ENCODE measurements at places on chromosomes 3 and 15.
A peak's percentile ranks its signal among the peaks of the same experiment; 100 is the strongest.

GRCh38 chr15:64213646-64214045, 50.8 kb upstream of the PPIB start:
- no peak for DNase-seq

- DNase-seq = no peak
These were observed 675.6 kb downstream of the GRM7 start for GRCh38 chr3:7536510-7536909.

DNA sequence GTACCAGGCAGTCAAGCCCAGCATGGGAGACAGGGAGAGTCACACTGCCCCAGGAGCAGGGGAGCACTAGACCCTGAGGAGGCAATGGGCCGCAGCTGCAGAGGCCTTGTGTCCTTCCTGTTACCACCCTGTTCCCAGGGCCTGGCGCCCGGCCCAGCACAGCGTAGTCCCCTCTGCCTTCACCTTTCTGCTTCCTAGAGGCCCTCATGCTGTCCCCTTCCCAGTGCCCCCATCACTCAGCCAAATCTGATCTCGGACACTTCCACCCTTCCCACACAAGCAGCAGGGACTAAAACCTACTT, 6.9 kb upstream of the TBC1D2B start:
- no peak for DNase-seq

GRCh38 chr15:83012636-83013035, 1.2 kb upstream of the C15orf40 start:
- DNase-seq = no peak

DNA sequence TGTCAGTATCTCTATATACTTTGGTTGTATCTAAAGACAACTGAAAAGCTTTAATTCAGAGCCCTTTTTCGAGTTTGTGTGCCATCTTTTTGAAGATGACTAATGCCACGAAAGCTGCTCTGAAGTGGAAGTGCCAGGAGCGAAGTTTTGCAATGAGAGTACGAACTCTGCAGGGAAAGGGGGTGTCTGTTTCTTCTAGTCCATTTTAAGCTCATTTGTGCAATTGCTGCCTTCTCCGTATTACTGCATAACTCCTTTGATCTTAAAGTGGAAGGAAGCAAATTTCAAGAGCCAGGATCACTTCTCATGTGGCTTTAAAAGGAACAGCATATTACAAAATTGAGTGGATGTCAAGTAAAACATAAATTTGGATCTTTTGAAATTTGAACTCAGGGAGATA, 245.3 kb downstream of the FEZF2 start:
- DNase-seq = no peak

DNA sequence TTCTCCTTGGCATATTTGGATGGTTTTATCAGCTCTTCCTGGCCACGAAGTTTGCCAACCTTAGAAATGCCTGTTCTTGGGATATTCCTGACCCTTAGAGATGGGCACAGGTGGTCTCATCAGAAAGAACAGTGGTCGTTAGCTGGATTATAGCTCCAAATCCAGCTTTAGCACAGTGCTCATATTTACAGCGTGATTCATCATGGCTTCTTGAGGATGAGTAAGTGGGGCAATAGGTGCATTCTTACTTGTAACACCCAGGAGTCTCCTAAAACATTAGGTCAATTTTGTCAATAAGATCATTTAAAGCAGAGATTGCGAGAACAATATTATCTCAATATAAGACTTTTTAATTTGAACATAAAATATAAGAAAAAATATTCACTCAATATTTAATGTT, 191.9 kb downstream of the GABRB3 start:
- no peak for DNase-seq

GRCh38 chr3:197542741-197543454, 12.9 kb downstream of the BDH1 start:
- DNase-seq = no peak

- DNase-seq = no peak
These were observed 18.5 kb upstream of the EID1 start for GRCh38 chr15:48859426-48859825.

- DNase-seq = no peak
These were observed 154.3 kb downstream of the PLCL2 start for GRCh38 chr3:17038900-17039553.

DNA sequence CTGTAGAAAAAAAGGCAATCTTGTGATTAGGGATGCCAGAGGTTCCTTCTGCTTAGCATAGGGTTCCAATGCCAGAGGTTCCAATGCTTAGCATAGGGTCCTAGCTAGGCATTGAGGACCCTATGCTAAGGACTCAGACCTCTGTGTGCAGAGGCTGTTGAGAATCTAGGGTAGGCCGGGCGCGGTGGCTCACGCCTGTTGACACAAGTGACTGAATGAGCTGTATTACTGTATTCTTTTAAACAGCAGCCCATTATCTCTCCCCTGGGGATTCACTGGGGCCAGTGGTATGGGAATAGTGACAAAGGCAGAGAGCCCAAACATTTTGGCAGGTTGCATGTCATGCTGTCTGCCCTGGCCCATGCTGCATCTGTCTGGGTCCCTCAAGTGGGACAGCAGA, 16.2 kb downstream of the PAK6 start:
- DNase-seq = no peak

DNA sequence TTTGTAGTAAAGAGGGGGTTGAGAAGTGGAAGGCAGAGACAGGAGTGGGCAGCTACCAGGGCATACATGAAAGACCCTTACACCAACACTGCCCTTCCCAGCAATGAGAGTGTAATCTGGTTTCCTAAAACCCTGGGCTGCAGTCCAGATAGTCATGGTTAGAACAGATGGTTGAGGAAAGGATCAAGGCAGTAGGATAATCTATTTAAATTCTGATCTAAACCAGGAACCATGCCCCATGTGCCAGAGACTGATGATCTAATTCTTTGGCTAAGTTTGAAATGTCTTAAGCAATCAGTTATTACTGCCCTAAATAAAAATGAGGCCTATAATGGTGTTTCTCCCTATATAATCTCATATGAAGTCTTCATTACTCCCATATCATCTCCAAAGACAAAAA, 59.6 kb downstream of the PRTG start:
- DNase-seq = no peak

DNA sequence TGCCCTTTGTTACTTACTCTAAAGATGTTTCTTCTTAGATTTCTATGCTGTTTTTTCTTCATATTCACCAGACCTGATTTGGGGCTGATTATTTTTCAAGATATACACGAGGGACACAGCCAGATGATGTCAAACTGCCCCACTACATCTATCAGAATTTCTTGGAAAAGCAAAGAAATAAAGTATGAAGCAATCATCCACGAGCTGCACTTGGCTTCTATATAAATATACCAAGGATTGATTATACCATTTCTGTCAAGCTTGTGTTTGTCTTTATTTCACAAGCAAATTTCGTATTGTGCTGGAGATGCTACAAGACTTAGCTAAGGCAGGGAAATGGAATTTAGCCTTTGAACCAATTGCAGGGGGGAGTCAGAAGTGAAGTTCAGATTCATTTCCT, 715.1 kb upstream of the NR2F2 start:
- DNase-seq = no peak

DNA sequence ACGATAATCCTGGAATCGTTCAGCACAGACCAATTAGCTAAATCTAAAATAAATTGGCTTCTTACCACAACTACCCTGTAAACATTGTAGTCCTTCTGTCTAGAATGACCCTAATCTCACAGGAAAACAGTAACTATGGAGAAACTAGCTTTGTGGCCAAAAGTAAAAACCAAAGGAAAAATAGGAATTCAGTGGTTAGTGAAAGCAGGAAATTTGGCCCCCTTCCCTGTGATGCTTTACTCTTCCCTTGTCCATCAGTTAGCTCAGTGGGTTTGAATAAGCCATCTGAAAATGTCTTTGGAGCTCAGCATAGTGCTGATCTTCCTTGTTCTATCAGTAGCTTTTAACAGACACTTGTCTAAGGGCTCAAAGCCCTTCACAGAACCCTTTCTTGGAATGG, 1.6 kb downstream of the NMD3 start:
- peak; percentile 10 for DNase-seq

DNA sequence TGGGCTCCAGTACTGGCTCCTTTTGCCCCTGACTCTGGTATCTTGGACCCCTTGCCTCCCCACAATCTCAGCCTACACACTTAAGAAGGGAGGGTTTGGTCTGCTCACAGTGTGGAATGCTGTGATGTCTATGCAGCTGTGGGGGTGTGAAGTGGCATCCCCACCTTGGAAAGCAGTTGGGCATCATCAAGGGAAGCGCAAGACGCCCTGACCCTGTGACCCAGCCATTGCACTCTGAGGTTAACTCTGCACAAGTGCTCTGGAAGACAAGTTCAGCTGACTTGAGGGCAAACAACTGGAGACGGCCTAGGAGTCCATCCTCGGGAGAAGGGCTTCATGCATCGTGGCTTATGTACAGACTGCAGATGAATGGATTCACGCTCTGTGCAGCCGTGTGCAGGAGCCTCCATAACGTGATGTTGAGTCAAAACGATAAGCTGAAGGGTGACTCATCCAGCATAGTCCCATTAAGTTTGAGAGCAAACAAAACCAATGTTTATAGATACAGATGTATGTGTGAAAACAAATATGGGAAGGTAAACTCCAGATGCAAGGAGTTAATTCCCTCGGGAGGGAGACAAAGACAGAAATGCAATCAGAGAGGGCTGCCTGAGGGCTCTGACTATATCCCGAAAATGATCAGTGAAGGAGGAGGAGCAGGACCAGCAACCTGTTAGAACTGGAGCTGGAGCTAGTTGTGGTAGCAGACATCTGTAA, 86.8 kb downstream of the LSM3 start:
- DNase-seq = no peak

DNA sequence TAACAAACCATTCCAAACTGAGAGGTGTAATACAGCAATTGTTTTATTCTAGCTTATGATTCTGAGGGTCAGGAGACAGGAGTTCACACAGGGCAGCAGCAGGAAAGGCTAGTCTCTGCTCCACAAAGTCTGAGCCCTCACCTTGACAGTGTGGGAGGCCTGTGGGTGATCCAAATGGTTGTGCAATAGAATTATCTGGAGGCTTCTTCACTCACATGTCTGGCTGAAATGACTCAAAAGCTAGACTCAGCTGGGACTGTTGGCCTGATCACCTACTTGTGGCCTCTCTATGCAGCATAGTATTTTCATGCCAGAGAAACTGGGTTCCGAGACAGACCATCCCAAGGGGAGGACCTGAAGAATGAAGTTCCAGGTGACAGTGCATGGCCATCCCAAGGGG, 233.9 kb upstream of the UBE2E2 start:
- no peak for DNase-seq

GRCh38 chr15:80878242-80878866, 99.2 kb downstream of the CEMIP start:
- no peak for DNase-seq

- no peak for DNase-seq
These were observed 1105.9 kb downstream of the NAALADL2 start for GRCh38 chr3:175965036-175965435.

GRCh38 chr3:170023165-170023564, 14.6 kb upstream of the GPR160 start:
- DNase-seq = no peak

DNA sequence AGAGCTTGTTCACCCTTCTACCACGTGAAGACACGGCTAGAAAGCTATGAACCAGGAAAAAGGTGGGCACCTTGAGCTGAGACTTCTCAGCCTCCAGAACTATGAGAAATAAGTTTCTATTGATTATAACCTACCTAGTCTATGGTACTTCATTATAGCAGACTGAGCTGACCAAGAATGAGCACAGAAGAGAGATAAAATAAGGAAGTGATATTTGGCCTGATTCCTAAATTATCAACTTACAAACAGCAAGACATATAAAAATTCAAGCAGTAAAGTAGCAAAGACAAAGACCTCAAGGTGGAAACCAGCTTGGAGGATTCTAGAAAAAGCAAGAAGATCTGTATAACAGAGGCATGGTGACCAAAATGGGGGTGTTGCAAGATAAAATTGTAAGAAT, 63.9 kb upstream of the OSTN start:
- no peak for DNase-seq

- DNase-seq = no peak
These were observed 427.0 kb upstream of the RBMS3 start for GRCh38 chr3:28853830-28854229.

DNA sequence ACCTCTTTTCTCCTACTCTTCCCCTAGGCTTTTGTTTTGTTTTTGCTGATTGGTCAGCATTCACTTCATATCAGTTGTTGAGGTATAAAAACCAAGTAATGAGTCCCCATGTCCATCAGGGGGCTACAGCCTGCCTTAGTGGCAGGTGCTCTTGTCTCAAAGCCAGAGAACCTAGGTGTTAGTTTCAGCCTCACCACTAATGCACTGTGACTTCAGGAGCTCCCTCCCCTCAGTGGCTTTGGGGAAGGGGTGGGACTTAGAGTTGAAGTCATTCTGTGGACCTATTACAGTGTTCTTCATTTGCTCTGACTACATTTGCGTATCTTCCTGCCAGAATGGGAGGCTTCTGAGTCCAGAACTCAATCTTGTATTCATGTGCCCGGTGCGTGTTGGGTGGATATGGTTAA, 41.6 kb downstream of the NR2C2 start:
- DNase-seq = no peak

DNA sequence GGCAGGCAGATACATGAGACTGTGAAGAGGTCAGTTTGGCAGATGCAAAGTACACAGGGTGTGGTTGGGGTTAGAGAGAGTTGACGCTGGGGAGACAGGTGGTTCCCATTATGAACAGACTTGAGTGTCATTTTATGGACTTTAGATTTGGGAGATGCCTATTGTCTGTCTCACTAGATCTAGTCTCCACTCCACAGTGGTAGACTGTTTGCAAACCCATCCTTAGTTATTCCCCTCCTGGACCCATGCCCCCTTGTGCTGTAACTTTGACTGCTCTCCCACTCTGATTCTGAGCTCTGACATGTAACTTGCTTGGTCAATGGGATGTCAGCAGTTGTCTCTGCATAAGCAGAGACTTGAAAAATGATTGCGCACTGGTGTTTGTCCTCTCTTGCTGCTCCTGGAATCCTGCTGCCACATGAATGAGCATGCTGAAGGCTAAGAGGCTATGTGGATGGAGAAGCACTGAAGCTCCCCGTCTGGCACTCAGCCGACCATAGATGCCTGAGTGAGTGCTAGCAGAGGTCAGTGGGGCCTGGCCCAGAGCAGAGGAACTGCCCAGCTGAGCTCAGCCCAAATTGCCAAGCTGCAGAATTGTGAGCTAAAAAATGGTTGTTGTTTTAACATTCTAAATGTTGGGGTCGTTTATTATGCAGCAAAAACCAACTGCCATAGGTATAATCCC, 88.2 kb downstream of the FAM43A start:
- DNase-seq = no peak

GRCh38 chr3:81743096-81744025, 18.1 kb downstream of the GBE1 start:
- DNase-seq = no peak

DNA sequence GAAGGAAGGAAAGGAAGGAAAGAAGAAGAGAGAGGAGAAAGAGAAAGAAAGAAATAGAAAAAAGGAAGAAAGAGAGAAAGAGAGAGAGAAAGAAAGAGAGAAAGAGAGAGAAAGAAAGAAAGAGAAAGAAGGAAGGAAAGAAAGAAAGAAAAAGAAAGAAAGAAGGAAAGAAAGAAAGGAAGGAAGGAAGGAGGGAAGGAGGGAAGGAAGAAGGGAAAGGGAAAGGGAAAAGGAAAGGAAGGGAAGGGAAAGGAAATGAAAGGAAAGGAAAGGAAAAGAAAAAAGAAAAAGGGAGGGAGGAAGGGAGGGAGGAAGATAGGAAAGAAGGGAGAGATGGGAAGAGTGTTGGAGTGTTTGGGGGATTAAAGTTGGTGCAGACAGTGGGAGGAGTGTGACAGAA, 450.1 kb downstream of the GBE1 start:
- DNase-seq = no peak

All from hindlimb muscle (tissue), 1 donor.